ENCODE measurements at places on chromosomes 5 and 9. TPM values are rescaled to one million over a fixed set of nuclear protein-coding genes. Genes with fewer than 3 reads are reported as not detected.
A peak's percentile ranks its signal among the peaks of the same experiment; 100 is the strongest.

GRCh38 chr9:105117234-105117633 is 127.2 kb upstream of the SLC44A1 start:
- DNase-seq: no peak

The CDX1 gene
- total RNA-seq: not detected

DNA sequence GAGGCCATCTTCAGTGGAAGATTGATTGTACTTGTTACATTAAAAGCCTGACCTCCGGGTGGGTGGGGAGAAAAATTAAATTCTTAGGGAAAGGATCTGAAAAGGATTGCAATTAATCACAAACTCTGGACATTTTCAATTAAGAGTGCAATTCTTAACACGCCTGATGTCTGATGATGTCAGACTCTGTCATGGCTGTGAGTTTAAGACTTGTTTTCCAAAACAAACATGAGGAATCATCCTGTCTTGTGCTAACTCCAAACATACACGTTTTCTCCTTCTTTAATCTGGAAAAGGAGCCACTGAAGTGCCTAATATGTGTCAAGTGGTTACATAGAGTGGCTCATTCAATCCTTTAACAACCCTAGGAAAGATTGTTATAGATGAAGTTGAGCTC is 60.4 kb upstream of the SMIM23 start:
- DNase-seq: no peak

DNA sequence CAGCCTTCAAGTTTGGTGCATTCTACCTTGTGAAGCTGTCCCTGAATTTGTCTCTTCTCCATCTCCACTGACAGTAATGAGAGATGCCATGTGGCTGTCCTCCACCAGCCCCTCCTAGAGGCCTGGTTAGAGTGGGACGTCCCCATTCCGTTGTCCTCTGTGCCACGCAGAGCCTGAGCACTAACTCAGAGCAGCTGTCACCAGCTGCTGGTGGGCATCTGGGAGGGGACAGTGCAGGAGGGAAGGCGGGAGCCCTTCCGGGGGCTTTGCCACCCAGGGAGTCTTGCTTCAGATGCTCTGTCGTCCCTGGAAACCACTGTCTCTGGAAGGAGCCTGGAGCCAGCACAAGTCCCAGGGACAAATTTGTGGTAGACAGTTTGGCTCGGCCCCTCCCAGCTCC is 78.6 kb downstream of the PDZD2 start:
- no peak for DNase-seq

DNA sequence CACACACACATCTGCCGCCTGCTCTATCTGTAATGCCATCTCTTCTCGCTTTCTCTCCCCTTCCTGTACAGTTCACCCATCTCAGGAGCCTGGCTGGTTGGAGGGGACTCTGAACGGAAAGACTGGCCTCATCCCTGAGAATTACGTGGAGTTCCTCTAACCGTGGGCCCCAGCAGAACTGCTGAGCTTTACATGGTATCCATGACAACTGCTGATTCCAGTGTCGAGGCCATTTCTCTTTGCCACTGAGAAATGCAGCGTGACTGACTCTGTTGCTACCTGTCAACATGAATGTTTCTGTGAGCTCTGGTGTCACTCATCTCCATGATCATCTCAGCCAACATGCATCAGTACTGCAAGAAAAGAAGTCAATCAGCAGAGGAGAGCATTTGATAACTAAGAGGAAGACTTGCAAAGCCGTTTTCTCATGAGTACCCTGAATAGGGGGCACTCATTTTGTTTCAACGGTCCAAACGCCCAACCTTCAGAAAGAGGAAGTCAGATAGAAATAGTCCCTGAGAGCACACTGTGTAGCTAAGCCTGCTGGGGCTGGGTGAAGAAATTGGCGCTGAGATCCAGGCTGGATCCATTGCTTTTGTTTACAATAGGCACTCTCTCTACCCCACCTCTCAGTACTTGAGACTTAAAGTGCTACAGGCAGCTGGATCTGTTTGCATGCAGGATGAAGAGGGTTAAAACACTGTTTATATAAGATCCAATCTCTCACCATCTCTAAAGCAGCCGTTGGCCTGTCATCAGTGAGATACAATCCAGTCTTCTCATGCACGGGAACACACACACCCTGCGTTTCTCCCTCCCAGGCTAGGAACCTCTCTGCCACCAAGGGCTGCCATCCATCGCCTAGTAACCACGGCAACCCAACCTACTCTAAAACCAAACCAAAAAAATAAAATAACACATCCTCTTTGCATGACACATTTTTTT is 180.9 kb downstream of the NR3C1 start:
- peak; percentile 62 for DNase-seq

DNA sequence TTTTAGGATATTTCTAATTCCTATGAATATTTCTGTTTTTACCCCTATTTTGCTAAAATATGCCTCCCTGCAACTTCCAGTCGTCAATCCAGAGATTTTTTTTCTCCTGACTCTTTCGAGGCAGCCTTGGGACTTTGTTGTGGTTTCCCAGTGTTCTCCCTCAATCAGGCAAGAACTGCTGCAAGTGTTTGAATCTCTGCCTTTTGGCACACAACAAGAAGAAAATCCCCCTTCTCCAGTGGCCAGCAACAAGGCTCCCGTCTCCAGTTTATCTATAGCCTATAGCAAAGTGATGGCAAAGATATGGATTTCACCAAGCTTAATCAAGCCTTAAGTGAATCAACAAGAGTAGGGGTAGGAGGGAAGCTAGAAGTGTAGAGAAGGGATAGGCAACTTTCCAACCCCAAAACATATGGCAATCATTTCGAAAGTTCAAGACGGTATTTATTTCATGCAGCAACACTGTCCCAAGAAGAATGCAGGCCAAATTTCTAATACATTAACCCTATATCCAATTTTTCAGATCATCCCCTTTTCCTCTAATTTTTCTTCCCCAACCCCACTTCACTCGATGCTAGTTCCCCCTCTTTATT is 37.7 kb upstream of the PAPPA start:
- DNase-seq: no peak

DNA sequence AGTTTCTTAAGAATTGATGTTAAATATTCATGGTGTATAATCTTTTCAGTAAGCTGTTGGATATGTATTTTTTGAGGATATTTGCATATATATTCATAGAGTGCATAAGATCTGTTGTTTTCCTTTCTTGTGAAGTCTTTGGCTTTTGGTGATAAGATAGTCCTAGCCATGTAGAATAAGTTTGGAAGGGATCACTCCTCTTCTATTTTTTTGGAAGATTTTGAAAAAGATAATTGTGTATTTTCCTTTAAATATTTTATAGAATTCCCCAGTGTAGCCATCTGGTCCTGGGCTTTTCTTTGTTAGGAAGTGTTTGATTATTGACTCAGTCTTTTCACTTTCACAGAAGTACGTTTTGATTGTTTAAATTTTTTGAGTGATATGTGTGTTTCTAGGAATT is 318.8 kb upstream of the CDH10 start:
- no peak for DNase-seq

- no peak for DNase-seq
These were observed 5.7 kb upstream of the AQP7 start for GRCh38 chr9:33408087-33408486.

The TMEM174 gene
- not detected for total RNA-seq

GRCh38 chr5:55364537-55365055 is 56.8 kb downstream of the MTREX start:
- DNase-seq: no peak

The RGS3 gene
- 144 TPM for total RNA-seq

The CRHBP gene
- total RNA-seq: not detected

The LCN15 gene
- not detected for total RNA-seq

GRCh38 chr9:115614326-115614999 is 496.5 kb upstream of the TNC start:
- no peak for DNase-seq

The ZFP2 gene
- total RNA-seq: not detected

DNA sequence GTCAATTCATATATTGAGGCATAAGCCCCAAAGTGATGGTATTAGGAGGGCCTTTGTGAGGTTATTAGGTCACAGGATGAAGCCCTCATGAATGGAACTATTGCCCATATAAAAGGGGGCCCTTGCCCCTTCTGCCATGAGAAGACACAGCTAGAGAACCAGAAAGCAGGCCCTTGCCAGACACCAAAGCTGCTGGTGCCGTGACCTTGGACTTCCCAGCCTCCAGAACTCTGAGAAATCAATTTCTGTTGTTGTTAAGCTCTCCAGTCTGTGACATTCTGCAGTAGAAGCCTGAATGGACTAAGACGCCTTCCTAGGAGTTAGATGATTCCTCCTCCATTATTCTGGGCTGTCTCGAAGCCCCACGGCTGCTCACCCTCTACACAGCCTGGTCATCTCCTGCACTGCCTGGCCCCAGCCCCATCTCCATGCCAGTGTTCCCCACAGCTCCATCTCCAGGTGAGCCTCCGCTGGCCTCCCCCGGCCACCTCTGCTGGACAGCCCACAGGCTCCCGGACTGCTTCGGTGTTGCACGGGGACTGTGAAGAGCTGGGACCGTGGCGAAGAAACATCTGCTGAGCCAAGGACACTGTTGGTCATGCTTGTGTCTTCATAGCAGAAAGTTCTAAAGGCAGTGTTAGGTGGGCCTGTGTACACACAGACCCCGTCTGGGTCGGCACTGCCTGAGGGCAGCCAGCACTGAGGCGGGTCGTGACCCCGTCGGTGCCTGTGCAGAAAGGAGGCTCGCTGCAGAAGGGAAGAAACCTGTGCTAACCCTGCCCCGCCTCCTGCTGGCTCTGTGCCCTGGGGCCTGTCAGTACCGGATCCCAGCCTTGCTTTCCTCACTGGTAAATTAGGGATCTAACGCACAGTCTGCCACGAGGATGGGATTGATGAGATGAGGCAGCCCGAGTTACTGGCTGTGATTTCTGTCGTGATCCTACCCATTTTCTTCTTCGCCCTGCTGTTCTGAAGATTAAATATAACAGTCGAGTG is 55.1 kb upstream of the CNOT6 start:
- DNase-seq: no peak

The SV2C gene
- total RNA-seq: not detected

- no peak for DNase-seq
These were observed 111.4 kb downstream of the DCP2 start for GRCh38 chr5:113087976-113088514.

The SARDH gene
- total RNA-seq: 0.36 TPM

- DNase-seq: no peak
These were observed 95.9 kb downstream of the HRH2 start for GRCh38 chr5:175753536-175754402.

DNA sequence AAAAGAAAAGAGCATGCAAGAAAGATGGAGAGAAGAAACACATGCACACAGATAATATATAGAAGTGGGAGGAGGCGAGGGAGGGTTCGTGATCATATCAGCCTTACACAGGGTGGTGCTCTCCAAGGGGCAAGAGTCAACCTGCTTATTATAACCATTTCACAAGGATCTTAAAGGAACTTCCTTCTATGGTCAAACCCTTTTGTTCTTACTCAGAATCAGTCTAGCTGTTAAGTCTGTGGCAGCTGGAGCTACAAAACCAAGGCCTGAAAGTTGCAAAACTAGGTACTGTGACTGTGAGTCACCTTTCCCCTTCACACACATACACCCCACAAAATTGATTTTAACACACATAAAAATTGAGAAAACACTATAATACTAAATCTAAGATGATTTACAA is 18.5 kb upstream of the ERMP1 start:
- peak; percentile 85 for DNase-seq

The CDK7 gene
- total RNA-seq: 37.9 TPM

All from natural killer cell treated with Interleukin-12 subunit alpha and Interleukin-12 subunit beta and Interleukin-15 and Interleukin-18, amount 100 ng/mL, for 72 hours (primary cell).